ENCODE measurements at places on chromosomes 3 and 15.

DNA sequence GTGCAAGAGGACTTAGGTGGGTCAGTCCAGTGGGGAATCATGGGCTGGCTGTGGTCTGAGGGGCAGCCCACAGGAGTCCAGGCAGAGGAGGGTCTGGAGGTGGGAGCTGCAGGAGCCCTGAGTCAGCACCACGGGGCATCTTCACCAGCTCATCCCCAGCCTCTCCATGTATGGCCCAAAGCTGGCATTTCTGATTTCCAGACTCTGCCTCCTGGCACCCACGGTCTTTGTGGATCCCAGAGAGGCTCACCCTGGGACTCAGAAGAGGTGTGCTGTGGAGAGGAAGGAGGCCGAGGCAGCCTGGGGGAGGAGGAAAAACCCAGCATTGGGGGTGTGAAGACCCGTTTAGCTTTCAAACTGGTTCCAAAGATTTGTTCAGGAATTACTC is 64.5 kb upstream of the KLF13 start:
- no peak for DNase-seq

DNA sequence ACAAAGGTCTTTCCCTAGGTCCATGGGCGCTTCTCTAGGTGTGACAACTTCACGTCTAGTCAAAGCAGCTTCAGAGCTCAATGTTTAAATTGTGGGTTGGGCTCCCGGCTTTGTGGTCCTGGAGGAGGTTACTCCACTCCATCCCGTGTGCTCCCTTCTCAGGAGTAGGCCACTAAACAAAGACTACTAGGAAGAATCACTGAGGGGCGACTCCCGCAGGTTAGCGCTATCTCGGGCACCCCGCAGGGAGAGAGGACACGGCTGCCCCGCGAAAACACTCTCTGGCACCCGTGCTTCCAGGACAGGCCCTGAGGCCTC is 500 bp downstream of the PARP6 start:
- no peak for DNase-seq

GRCh38 chr3:175258763-175259162 is 399.6 kb downstream of the NAALADL2 start:
- no peak for DNase-seq

GRCh38 chr15:32646291-32646690 is 4.8 kb downstream of the SCG5 start:
- no peak for DNase-seq

DNA sequence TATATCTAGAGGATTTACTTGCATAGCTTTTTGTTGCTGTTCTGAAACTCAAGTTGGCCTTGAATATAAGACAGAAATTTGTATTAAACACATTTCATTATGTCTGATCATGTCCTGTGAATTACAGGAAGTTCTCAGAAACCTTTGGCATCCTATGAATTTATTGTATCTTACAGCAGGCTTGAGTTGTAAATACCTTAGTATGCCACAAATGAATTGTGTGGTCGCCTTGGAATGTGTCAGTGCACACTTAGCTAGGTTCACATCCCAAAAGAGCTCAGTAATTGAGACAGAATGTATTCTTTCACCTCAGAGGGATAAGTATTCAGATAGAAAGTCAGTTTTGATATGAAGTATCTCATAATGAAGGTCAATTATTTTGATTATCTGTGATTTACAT is 83.4 kb downstream of the NEK11 start:
- no peak for DNase-seq

DNA sequence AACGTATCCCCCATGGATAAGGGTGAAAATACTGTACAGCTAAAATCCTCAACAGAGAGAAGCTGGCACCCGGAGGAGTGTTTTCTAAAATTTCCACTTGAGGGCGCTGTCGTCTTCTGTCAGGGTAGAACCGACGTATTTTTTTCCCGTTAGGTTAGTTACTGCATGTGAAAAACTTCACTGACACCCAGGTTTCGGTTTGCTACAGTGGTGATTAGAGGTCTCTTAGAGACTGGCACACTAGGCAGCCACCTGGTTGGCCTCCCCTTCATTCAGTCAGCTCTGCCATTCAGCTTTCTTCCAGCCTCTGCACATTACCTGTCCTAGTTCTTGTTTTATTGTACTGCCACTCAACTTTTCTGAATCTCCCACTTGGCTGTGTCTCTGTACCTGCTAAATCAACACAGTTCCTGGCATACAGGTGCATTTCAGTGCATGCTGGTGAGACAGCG is 18.4 kb downstream of the CCK start:
- DNase-seq, result no peak

DNA sequence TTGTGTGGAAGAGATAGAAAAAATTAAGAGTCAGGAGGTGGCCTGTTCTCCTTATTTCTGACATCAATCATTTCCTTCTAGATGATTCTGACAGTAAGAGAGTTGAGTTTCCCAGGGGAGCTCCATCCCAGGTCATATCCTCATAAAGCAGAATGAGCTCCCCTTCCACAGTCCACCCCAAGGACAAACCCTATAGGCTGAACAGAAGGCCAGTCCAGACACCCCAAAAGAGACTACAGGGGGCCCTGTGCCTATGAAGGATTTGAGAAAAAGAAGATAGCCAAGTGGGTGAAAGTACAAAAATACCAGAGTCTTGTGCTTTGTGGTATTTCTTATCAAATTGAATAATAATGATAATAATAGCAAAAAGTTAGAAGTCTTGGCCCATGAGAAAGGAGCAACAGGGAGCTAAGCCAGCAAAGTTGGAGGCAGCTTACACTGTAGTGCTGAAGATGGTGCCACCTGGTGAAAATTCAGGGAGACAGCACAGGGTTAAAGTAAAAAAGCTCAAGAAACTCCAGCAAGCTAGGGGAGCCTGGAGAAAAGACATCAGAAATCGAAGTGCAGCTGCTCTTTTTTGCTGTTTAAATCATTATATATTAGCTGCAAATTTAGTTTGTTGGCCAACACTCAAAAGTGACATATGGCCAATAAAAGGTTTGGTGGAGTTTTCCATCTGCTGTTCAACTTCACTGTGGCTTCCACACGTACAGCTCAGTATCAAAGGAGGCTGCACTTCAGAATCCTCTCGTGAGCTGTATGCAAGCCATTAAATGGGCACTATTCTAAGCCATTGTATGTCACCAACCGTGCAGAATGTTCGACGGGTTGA is 35.8 kb upstream of the SLC24A5 start:
- no peak for DNase-seq

DNA sequence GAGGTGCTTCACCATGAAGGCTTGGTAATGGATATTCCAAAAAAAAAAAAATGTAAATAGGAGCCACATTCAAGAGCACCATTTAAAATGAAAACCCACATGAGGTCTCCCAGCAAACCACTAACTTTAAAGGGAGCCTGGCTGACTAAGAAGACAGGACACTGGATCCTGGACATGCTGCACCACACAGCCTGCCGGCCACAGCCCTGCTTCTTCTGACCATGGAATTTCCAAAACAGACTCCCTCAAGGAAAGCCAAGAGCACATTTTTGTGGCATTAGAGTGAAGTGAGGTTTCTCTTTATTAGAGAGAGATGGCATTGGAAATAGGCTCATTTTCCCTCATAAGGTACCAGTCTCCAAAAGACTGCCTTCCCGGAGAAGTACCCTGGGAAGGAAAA is 113.9 kb downstream of the RORA start:
- no peak for DNase-seq

GRCh38 chr3:42149975-42150374 is 58.8 kb downstream of the TRAK1 start:
- DNase-seq, result no peak

- no peak for DNase-seq
Measured at GRCh38 chr3:176514297-176514696, 683.0 kb downstream of the TBL1XR1 start.

DNA sequence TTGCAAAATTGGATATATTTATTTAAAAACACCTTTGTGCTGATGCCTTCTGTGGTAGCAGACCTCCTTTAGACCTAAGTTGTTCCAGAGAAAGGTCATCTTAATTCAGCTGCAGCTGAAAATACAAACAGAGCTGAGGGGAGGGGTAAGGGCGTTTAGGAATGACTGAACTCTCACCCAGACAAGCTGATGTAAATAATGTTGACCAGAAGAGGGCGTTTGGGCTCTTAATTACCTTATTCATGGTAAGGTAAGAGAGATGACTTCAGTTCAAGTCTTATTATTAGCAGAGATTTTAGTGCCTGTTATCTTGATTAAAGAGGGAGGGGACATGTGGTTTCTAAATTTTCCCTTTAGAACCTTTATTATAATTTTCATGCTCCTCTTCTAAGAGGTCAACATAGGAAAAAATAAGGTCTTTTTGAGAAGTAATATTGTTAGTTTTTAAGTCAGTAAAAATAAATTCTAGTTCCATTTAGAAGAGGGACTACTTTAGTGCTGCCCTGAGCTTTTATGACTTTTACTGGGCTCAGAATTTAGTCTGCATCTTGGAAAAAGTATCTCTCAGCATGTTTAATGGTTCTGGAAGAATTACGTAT is 46.3 kb downstream of the GPR171 start:
- DNase-seq, result no peak

- DNase-seq, result no peak
Measured at GRCh38 chr3:90052425-90052950, 945.1 kb downstream of the EPHA3 start.

DNA sequence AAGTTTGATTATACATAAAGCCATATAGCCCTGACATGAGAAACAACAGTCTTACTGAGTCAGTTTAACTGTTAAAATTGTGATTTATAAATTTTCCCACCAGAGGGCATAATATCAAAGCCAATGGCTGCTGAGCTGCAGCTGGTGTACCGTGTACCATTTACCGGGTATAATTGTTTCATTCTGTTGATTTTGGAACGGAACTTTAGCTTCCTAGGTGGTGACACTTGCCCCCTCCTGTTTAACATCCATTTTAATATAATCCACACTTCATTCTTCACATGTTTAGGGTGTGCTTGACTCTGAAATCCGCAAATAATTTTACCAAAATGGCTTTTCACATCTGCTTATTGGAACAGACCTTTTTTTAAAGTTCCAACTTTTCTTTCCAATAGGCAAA is 72.8 kb downstream of the SLC9A9 start:
- DNase-seq, result no peak

DNA sequence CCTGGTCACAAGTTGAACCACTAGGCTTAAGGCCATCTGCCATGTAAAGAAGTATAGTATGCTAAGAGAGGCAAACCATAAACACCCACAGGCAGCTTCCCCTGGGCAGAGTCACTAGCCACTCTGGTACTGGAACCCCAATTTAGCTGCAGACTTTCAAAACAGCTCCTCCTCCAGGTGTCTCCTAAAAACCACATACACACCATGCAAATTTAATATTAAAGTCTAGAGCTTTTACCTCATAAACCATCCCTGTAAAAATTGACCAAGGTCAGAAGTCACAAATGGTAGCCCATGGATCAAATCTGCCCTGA is 99.1 kb upstream of the STT3B start:
- DNase-seq, result no peak

- DNase-seq, result no peak
Measured at GRCh38 chr3:141854599-141854998, 21.8 kb upstream of the ATP1B3 start.

- no peak for DNase-seq
Measured at GRCh38 chr3:76044601-76045600, 259.6 kb upstream of the ZNF717 start.

DNA sequence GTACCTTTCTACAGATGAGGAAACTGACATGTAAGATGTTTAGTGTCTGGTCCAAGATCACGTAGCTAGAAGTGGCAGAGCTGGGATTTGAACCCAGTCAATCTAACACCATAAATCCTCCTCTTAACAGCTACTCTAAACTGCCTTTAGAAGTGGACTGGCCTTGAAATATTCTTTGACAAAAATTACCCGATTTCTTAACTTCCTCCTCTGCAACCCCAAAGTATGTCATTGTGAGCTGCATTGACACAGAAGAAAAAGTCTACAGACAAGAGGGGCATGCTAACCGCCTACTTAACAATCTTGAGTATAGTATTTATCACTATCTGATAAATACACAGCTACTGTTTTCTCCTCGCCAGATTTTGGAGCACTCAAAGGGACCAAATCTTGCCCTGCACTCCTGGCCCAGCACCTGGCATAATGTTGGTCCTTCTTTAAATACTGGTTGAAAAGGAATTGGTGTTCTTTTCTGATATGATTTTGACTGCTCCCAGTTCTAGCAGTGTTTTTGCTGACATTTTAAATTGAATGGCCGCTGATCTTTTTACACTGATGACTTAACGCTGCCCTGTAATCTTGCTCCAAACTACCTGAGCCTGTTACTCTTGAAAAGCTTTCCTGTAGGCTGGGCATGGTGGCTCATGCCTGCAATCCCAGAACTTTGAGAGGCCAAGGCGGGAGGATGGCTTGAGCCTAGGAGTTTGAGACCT is 36.9 kb downstream of the ITPR1 start:
- no peak for DNase-seq

DNA sequence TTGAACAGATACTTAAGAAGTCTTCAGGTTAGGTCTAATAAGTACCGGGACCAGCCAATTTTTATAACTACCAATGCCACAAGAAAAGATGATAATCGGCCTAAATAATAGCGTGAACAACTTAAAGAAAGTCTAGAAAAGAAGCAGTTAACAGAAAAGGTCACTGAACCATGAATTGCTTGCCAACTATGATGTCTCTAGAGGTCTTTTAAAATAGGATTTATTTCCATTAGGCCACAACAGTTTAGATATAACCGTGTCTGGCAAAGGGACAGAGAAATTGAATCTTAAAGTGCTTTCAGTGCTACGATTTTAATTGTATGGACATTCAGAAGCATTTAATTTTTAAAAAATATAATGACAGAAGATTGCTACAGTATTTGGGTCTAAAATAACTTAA is 1070.4 kb downstream of the ROBO1 start:
- DNase-seq, result no peak

- DNase-seq, result no peak
Measured at GRCh38 chr3:120604784-120605183, 8.6 kb downstream of the NDUFB4 start.

DNA sequence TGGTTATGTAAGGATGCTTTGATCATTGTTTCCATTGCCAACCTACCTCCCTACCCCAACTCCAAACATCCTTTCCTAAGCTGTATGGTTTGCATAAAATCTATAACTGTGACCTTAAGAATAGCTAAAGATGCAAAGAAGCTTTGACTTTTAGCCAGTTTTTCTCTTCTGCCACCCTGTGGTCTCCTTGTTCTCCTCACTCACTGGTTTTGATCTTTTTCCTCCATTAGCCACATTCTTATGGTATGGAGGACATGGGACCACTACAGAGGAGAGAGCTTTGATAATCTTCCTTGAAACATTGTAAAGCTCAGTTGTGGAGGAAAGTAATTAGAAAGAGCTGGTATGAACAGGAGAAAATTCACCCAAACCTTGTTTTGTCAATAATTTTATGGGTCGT is 115.9 kb downstream of the NEK11 start:
- DNase-seq, result no peak

GRCh38 chr3:15932348-15933300 is 134.8 kb upstream of the ANKRD28 start:
- DNase-seq, result no peak
